ENCODE measurements at places on chromosomes 4 and X.

DNA sequence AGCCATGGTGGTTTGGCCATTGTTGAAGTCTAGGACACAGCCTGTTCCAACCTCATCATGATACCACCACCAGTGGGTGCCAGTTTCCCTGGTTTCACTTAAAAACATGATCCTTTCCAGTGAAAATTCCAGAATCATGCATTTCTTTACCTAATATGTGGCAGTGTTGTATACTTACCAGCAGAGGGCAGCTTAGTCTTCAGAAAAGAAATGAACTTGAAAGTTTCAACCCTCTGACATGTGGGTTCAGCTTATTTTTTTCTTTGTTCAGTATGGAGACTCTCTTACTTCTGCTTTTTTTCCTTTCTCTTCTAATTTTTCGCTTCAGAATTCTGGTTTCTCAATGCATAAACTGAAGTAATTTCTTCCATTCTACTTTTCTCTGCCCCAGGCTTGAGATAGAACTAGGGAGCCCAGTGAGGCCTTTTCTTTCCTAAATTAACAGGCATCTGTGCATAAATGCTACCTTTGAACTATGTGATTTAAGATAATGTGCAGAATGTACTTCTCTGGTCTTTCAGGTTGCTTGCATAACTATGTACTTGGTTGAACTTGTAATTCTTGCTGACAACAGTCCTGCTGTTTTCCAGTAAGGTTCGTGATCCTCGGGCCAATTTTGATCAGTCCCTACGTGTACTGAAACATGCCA is 10.7 kb downstream of the LIAS start:
- DNase-seq = no peak

DNA sequence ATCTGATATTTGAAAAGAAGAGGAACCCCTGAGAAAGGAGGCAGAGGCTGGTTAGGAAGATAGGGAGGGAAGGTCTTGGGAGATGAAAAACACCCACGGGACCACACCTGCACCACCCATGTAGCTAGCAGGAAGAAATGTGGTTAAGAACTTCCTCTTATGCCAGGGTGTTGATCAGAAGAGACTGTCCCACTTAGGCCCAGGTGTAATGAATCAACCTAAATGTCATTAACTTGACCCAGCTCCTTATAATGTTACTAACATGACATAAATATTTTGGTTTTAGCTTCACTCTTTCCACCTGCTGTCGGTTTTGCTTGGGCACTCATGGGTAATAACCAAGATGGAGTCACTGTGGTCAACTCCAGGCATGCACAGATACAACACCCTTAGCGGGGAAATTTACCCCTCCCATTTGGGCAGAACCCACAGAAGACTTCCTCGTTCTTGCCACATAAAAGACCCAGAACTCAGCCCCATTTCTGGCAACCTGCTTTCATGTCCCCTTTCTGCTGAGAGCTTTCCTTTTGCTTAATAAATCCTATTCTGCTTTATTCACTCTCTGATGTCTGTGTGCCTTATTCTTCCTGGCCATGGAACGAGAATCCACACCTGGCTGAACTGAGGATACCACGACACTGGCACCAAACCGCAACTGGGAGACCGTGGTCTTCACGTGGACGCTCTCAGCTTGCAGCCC is 46.8 kb downstream of the ZNF141 start:
- DNase-seq = no peak

GRCh38 chr4:153904011-153904410 is 115.1 kb upstream of the SFRP2 start:
- no peak for DNase-seq

DNA sequence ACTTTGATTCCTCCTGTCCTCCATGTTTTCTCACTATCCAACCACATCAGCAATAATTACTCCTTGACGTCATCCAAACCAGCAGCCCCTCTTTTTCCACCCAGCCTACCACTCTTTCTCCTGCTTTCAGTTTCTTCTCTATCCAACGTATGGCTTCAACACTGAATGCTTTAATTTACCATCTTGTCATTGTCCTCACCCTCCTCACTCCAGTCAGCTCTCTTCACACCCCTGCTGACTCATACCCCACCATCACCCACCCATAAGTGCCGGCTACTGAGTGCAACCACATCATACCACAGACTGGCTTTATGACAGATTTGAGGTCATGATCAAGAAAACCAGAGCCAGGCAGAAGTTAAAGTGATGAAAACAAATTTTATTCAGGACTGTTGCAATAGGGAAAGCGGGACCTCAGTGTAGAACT is 9.8 kb upstream of the ANXA5 start:
- no peak for DNase-seq

- DNase-seq = peak; percentile 0
Measured at GRCh38 chr4:39528061-39528465, 824 bp upstream of the UGDH start.

GRCh38 chrX:8971116-8971515 is 62.8 kb downstream of the FAM9B start:
- DNase-seq = no peak

DNA sequence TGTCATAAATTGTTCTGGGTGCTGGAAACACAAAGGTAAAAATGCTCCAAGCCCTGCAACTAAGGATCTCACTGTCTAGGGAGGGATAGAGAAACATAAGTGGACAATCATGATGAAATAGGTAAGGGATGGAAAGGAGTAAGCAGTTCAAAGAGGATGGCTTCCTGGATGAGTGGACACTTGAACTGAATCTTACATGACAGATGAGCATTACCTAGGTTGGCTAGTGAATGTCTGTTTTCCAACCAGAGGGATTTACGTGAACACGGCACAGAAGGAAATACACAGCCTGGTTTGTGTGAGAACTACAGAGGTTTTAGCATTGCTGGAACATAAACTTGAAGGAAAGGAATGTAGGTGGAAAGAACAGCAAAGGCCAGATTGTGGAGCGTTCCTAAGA is 150.2 kb upstream of the GALNT7 start:
- DNase-seq = no peak

Measured in activated T-cell treated with anti-CD3 and anti-CD28 coated beads for 4 hours (primary cell).